ENCODE measurements at places on chromosomes 6 and 20.

GRCh38 chr6:54096811-54097210, 14.4 kb upstream of the MLIP start:
- no peak for DNase-seq

DNA sequence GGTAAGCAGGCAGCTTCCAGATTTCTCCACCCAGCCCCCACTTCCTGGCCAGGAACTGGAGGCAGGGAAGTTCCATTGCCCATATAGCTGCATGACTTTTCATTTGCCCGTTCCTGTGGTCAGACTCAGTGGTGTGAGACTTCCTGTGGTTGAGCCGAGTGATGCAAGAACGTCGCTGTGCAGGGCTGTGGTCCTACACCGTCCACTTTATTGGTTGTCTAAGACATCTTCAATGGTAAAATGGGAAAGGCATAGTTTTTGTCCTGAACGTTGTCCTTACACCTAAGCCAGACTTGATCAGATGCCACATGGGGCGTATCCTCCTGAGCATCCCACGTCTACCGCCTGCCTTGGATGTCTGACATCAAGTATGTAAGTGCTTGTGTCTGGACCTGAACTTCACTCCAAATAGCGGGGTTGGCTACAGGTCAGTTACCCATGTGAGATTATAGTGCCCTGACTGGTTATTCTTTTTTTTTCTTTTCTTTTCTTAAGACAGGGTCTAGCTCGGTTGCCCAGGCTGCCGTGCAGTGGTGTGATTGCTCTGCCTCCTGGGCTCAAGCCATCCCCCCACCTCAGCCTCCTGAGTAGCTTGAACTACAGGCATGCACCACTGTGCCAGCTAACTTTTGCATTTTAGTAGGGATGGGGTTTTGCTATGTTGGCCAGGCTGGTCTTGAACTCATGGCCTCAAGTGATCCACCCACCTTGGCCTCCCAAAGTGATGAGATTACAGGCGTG, 25.9 kb upstream of the GTSF1L start:
- no peak for DNase-seq

DNA sequence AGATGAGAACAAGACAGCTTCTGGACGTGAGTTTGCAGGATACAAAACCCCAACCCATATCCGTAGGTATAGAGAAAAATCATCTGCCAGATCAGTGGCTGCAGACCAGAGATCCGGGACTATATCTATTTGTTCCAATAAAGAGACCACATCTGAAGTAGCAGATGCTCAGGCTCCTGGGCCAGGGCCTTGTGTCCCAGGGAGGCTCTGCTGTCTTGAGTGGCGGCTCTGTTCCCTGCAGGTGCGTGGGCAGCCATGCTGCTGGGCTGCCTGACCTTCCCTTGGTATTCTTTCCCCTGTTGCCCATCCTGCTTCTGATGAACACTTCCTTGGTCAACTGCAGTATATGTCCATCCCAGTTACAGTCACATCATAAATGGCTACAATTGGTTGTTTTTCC, 34.9 kb downstream of the ERMARD start:
- no peak for DNase-seq

DNA sequence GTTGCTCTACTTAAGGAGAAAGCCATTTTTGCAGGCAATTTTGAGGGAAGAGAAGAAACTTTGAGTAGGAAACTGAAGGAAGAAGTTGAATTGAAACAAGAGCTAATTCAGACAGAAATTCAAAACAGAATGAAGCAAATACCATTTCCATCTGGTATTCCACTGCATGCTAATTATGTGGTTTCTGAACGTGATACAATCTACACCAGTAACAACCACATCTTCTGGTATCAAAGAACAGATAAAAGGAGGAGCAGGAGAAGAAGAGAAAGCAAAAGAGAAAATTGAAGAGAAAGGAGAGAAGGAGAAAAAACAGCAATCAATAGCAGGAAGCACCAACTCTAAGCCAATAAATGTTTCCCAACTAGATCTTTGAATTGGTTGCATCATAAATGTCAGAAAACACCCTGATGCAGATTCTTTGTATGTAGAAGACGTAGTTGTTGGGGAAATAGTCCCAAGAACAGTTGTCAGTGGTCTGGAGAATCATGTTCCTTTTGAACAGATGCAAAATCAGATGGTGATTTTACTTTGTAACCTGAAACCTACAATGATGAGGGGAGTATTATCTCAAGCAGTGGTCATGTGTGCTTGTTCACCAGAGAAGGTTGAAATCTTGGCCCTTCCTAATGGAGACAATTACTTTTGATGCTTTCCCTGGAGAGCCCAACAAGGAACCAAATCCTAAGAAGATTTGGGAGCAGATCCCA, 132.4 kb downstream of the MACROD2 start:
- DNase-seq = no peak

- DNase-seq = no peak
These were observed 3.6 kb downstream of the EPB41L2 start for GRCh38 chr6:131059486-131059885.

- DNase-seq = no peak
These were observed 530.2 kb upstream of the HTR1E start for GRCh38 chr6:86407128-86407527.

- no peak for DNase-seq
These were observed 73.1 kb downstream of the AGPAT4 start for GRCh38 chr6:161200610-161201370.

All from NCI-H2081 (cell line).